ENCODE measurements at places on chromosomes 13 and 19.

- no peak for DNase-seq
Observed at GRCh38 chr13:110644892-110645521, 29.7 kb downstream of the NAXD start.

- DNase-seq: no peak
Observed at GRCh38 chr13:73671732-73672131, 462.5 kb downstream of the KLF12 start.

DNA sequence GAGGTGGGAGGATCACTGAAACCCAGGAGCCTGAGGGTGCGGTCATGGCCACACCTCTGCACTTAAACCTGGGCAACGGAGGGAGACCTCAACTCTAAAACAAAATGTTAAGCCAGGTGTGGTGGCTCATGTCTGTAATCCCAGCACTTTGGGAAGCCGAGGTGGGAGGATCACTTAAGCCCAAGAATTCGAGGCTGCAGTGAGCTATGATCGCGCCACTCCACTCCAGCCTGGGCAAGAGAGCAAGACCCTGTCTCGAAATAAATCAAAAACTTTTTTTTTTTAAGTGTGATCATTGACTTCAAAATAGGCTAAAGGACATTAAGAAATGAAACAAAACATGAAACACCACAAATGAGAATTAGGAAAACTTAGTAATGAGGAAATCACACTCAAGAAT lies 16.3 kb upstream of the ADPRHL1 start:
- DNase-seq: no peak

- no peak for DNase-seq
Observed at GRCh38 chr19:12295191-12295590, 508 bp upstream of the ZNF44 start.

- DNase-seq: no peak
Observed at GRCh38 chr19:38015216-38015615, 108.2 kb downstream of the SIPA1L3 start.

- no peak for DNase-seq
Observed at GRCh38 chr13:26518451-26518959, 39.0 kb upstream of the WASF3 start.

- DNase-seq: no peak
Observed at GRCh38 chr19:34265221-34265650, 10.9 kb downstream of the GARRE1 start.

DNA sequence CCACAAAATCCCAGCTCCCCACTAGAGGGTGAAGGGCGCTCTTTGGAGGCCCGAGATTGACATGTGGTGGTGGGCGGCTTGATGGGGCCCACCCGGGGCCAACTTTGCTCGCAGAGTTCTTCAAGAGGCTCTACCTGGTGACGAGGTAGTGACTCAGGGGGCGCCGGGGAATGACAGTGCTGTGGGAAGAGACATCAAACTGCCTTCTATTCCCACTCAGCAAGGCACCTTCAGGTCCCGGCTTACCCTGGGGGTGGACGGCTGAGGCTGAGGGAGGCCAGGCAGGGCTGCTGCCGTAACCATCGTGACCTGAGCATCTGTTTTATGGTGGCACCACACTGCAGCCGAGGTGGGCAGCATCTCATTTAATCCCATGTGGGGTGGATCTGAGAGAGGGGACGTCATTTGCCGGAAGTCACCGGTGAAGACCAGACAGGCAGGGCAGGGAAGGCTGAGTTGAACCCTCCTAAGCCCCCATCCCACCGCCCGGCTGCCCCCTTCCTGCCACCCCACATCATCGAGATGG lies 1.6 kb downstream of the LINGO3 start:
- no peak for DNase-seq

GRCh38 chr19:17021328-17021727 lies 5.3 kb downstream of the CPAMD8 start:
- no peak for DNase-seq

DNA sequence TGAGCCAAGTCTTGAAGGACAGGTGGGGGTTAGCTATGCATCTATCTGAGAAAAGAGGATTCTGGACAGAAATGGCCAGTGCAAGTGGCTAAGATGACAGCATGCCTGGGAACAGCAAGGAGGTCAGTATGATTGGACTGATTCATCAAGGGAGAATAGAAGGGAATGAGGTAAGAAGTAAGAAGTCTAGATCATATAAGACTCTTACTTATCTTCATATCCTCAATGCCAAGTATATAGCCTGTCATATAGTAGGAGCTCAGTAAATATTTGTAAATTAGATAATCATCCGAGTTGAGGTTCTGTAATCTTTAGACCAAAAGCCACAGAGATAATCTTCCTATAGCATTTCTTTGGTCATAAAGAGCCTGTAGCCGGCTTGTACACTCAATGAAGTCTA lies 103.3 kb upstream of the MLNR start:
- DNase-seq: no peak

- no peak for DNase-seq
Observed at GRCh38 chr19:3785451-3785937, 687 bp downstream of the MATK start.

GRCh38 chr19:14066134-14066533 lies 4.3 kb upstream of the PALM3 start:
- no peak for DNase-seq

- no peak for DNase-seq
Observed at GRCh38 chr19:30403203-30403985, 31.2 kb downstream of the ZNF536 start.

- no peak for DNase-seq
Observed at GRCh38 chr19:40981591-40981990, 9.5 kb upstream of the CYP2B6 start.

DNA sequence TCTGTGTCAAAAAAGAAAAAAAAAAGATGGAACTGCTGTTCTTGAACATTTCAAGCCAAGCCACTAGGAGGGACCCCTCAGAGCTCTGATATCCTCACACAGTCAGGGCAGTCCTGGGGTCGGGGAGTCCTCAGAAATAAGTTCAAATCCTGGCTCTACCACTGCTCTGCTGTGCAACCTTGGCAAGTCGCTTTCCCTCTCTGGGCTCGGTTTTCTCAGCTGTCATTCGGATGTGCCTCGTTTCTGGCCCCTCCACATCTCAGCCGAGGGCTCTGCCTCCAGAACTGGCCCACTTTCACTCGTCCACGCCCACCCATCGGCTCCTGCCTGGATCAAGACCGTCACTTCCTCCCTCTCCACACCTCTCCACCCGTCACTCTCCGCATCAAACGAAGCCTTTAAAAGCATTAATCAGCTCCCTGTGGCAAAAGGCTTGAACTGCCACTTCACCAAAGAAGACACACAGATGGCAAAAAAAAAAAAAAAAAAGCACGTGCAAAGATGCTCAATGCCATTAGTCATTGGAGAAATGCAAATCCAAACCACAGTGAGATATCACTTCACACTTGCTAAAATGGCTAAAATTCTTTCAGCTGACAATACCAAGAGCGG lies 7.4 kb upstream of the ZNRF4 start:
- no peak for DNase-seq

DNA sequence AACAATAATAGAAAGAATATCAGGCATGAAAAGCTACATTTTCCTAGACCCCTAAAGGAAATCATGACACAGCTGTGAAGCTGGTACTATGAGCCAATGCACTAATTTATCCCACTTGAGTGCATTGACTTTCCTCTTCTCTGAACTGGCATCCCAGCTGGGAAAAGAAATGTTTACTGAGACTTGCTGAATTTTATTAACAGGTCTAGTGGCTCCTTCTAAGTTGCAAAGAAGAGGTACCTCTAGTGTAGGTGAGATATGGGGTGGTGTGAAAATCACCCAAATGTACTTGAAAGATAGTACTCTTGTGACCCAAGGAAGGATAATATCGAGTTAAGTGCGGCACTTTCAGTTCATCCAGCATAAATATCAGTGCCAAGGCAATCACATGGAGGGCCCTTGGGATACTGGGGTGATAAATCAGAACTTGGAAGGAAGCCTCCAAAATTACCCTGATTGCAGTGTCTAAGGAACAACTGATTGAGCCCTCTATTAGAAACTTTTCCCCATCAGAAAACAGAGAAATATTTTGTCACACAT lies 369.2 kb downstream of the PCDH9 start:
- DNase-seq: no peak

- DNase-seq: no peak
Observed at GRCh38 chr13:113539822-113540221, 44.7 kb upstream of the TFDP1 start.

GRCh38 chr19:45564131-45564780 lies 20.3 kb downstream of the OPA3 start:
- no peak for DNase-seq

GRCh38 chr19:49058562-49058961 lies 1.0 kb upstream of the CGB7 start:
- no peak for DNase-seq

GRCh38 chr13:32267836-32268439 lies 47.2 kb downstream of the ZAR1L start:
- no peak for DNase-seq

DNA sequence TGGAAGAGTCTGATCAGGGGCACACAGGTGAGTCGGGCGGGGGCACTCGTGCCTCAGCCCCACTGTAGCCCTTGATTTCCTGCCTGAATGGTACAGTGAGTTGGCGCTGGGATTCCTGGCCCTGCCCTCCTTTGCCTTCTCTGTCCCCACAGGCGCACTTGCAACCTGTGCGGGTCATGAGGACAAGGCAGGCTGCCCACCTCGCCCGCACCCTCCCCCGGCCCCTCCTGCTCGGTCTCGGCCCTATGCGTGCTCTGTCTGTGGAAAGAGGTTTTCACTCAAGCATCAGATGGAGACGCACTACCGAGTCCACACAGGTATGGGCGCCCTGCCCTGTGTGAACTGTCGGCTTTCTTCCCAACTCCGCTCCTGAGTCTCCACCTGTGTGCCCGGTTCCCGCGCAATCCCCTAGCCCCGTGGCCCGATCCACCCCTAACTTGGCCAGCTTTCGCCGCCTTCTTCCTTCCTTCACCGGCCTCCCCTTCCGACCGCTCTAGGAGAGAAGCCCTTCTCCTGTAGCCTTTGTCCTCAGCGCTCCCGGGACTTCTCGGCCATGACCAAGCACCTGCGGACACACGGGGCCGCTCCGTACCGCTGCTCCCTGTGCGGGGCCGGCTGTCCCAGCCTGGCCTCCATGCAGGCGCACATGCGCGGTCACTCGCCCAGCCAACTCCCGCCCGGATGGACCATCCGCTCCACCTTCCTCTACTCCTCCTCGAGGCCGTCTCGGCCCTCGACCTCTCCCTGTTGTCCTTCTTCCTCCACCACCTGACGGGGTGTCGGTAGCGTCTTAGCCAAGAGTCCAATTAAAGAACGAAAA lies 1.6 kb upstream of the KMT2B start:
- DNase-seq: peak; percentile 57

GRCh38 chr19:43814663-43815352 lies 12.3 kb upstream of the ZNF283 start:
- no peak for DNase-seq

GRCh38 chr13:46104868-46105267 lies at the start of gene CPB2:
CPB2 (minus strand) TSS chr13:46105033; CDS start chr13:46105009, 24 bp downstream.
- DNase-seq: no peak

DNA sequence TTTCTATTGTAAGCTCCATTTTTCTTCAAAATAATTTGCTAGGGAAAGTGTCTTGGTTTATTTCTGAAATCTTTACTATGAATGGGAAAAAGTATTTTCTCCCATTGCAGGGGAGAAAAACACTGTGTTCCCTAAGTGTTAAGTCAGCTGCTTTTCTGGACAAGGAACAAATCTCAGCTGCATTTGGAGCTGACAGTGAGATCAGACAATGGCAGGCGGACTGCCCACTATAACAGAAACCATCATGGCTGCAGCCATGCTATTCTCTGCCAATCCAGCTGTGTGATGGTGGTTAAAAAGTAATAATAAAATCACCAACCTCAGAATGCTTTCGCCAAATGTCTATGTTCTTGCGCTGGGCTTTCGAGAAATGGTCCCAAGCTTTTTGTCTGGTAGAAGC lies 302.7 kb downstream of the DNAJC15 start:
- DNase-seq: no peak

- DNase-seq: peak; percentile 1
Observed at GRCh38 chr13:65855242-65855805, 1374.8 kb downstream of the PCDH9 start.

GRCh38 chr13:97433727-97434396 lies at the start of gene RAP2A:
RAP2A (plus strand) TSS chr13:97434169; CDS start chr13:97434471, 302 bp downstream.
- DNase-seq: peak; percentile 56

DNA sequence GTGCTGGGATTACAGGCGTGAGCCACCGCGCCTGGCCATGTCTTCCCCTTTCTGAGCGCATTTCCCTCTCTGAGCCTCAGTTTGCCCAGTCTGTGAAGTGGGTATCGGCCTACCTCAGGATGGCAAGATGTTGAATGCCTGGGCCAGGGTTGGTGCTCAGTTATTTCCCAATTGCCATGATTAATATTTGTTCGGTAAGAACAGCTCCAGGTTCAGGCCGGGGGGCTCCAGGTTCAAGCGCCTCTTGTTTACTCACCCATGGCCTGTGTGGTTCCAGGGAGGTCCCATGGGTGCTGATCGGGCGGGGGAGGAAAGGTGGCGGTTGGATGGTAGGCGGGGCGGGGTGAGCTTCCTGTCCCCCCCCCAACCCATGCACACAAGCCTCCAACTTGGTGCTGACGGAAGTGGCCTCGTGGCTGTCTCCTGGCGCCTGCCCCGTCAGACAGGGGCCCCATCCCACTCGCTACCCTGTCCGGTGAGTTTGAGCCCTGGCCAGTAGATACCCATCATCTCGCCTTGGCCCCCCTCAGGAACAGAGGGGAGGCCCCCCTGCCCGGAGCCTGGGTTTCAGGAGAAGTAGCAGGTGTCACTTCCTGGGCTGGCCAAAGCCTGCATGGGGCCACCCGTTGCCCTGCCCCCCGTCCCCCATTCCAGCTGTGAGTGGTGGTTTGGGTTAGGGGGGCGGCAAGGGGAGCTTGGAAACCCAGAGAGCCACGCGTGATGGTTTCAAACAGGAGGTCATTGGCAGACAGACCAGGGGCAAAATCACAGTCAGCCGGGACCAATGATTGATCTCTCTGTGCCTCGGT lies at the start of gene FCHO1:
TSS of gene FCHO1 (plus strand) at position 375 of the 809 bp plus-strand sequence. CDS start 3,688 bp downstream, outside the sequence.
- no peak for DNase-seq

DNA sequence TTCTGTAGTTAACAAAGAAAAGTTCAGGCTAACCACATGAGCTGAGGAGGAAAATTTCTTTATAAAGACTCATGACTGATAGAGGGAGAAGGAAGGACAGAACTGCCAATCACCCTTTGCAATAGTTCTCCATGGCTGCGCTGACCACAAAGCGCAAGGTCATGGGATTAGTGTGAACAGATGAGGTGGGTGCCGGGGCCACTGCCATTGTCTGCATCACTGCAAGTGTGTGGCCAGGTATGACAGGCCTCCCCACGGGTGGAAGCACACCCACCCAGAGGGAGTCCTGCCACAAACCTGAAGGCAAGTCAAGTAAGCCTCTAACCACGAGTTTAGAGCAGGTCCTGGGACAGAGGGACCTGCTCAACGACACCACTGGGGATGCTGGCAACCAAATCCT lies 128.1 kb downstream of the TUBA3C start:
- no peak for DNase-seq

DNA sequence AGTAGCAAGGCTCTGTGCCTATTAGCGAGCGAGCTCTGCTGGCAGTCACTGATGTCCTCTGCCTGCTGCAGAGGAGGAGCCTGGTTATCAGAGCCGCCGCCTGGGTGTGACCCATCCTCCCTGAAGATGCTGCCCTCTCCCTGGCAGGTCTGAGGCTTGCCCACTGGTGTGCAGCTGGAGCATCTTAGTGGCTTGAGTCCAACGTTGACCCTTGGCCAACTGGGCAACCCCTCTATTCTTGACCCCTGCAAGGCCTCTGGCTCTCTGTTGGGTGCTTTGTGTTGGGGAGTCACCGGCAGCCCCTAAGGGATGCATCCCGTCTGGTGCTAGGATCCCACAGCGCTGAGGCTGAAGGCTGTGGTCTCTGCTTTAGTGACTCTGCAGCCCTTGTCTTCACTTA lies 277.9 kb upstream of the SOX1 start:
- no peak for DNase-seq

GRCh38 chr13:30870916-30871587 lies 35.0 kb upstream of the MEDAG start:
- no peak for DNase-seq
